ENCODE measurements at places on chromosomes 4 and X.

DNA sequence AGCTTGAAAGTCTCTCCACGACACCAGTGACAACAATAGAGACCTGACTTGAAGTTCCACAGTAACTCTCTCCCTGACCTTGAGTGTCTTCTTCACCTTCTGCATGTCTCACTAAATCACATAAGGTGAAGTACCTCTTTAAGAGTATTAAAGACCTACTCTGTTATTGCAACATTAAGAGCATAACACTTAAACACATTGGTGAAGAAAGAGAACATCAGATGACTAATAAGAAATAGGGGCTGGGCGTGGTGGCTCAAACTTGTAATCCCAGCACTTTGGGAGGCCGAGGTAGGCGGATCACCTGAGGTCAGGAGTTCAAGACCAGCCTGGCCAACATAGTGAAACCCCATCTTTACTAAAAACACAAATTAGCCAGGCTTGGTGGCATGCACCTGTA, 33.9 kb upstream of the MAPK10 start:
- no peak for DNase-seq

GRCh38 chrX:97527725-97528124, 644.0 kb downstream of the RPA4 start:
- DNase-seq, result no peak

- DNase-seq, result no peak
These were observed 2.5 kb downstream of the RBMXL3 start for GRCh38 chrX:115191490-115192243.

GRCh38 chrX:9745417-9746115, 20.1 kb downstream of the GPR143 start:
- DNase-seq, result no peak

GRCh38 chrX:72026341-72027023, 105.2 kb downstream of the RTL5 start:
- no peak for DNase-seq

DNA sequence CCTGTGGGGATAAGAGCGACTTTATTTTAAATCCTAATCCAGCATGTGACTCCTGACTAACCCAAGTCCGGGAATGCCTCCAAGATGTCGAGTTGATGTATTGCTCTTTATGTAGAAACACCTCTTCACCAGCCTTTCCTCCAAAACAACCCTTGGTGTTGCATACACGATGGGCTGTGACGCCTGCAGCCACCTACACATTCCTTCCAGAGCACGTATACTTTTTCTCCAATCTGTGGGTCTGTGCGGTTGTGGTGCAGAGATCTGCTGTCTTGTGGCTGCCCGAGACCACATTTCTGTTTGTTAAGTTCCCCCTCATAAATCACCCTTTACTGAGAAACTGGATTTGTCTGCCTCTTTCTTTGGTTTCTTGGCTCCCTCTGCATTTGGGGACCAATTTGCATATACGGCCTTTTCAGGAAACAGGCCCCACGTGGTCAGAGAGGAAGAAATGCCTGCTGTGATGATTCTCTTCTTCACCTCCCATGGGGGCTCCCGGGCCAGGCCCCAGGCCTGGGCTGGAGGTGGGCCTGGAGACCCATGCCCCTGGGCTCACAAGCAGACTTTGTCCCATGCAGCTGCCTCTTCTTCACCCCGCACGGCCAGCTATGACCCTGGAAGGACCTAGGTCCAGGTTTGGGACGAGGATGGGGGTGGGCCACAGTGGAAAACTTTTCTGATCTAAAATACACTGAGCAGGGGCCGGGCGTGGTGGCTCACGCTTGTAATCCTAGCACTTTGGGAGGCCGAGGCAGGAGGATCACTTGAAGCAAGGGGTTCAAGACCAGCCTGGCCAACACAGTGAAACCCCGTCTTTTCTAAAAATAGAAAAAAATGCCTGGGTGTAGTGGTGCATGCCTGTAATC, 21.4 kb upstream of the AFAP1 start:
- DNase-seq, result peak; percentile 76

GRCh38 chr4:56870946-56871345, 36.8 kb upstream of the REST start:
- DNase-seq, result no peak

GRCh38 chr4:21677173-21677572, 271.4 kb downstream of the KCNIP4 start:
- DNase-seq, result no peak

DNA sequence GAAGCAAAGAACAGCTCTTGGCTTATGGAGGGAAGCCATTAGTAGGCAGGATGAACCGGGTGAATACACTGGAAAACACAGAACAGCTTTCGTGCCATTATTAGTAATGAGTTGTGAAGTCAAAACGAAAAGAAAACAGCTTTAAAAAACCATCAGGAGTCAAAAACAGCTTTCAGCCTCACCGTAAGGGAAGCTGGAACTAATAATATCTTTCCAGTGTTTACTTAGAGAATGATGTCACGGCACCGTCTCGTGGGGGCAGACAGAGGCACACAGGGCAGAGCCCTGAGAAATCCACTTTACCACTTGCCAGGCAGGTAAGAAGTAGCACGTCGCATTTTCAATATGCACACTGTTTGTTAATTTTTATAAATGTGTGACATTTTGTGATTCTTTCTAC, 37.9 kb upstream of the HMX1 start:
- no peak for DNase-seq

GRCh38 chr4:43394976-43395375, 502.5 kb downstream of the GRXCR1 start:
- no peak for DNase-seq

DNA sequence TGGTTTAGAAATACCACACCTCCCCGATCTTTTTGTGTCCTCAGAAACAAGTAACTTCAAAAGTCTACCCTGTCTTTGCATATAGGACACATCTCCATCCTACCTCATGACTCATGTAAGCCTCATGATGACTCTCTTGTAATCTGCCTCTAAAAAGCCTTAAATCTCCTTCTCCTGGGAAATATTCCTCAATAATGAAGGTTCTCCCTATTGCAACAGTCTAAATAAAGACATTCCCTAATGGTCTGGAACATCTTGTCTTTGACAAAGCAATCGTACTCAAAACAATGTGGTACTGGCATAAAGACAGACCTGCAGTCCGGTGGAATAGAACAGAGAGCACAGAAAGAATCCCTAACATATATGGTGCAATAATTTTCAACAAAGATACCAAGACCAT, 257.7 kb downstream of the OPHN1 start:
- no peak for DNase-seq

- DNase-seq, result no peak
These were observed 64.0 kb upstream of the PGM2 start for GRCh38 chr4:37762294-37762990.

GRCh38 chrX:55326985-55327384, 62.3 kb upstream of the PAGE3 start:
- no peak for DNase-seq

- no peak for DNase-seq
These were observed 120.2 kb upstream of the PDE5A start for GRCh38 chr4:119748853-119749252.

DNA sequence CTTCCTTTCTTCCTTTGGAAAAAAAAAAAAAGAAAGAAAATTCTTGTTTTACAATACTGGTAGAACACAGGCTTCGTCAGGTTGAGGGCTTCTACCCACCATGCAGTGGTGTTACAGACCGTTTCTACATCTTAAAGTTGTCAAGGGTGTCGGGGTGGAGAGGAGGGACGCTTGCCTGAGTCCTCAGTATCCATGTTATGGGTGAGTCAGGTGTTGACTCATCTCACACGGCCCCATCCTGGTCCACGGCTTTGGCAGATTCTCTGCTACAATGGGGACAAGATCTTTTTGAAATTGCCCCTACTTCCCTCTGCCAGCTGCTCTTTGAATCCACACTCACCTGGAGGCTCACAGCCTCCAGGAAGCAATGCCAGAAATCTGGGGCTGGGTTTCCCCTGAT, 310.3 kb upstream of the ZFP42 start:
- no peak for DNase-seq

- no peak for DNase-seq
These were observed 49.6 kb downstream of the UGT2A2 start for GRCh38 chr4:69589884-69590283.

DNA sequence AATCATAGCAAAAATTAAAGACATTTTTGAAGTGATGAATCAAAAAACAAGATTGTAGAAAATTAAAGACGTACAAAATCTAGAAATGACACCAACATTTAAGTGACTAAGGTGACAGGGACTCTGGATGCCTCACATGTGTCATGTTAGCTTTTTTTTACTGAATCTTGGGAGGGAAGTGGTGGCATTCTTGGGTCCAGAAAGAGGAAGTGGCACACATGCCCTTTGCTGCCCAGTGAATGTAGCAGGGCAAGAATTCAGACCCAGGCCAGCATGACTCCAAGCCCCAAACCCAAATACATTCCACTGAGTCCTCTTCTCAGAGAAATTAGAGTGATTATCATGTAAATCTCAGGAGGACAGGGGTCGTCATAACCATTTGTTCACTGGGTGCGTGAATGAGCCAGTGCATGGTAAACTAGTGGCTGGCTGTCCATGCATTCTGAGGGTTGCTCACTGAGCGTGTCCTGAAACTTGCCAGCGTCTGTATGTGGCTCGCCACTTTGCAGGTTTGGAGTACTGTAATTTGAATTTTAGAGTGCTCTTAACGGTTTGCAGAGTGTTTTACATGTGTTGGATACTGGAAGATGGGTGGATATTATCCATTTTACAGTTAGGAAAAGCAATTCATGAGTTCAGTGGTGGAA, 55.4 kb upstream of the TBC1D14 start:
- no peak for DNase-seq

GRCh38 chr4:86846921-86847320, 2.3 kb downstream of the SLC10A6 start:
- DNase-seq, result no peak

DNA sequence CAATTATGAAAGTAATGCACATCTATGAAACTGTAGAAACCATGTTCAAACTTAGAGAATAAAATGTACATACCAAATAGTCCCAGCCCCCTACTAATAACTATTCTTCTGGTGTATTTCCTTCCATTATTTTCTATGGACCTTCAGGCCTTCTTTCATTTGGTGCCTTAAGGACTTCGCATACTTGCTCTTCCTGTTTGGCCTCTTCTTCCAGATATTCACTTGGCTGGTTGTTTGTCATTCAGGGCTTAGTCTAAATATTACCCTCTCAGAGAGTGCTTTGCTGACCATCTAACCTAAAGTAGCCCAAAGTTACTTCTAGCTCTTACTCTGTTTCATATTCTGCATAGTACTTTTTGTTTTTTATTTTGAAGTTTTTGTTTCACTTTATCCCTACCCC, 70.3 kb upstream of the ARMCX2 start:
- no peak for DNase-seq

DNA sequence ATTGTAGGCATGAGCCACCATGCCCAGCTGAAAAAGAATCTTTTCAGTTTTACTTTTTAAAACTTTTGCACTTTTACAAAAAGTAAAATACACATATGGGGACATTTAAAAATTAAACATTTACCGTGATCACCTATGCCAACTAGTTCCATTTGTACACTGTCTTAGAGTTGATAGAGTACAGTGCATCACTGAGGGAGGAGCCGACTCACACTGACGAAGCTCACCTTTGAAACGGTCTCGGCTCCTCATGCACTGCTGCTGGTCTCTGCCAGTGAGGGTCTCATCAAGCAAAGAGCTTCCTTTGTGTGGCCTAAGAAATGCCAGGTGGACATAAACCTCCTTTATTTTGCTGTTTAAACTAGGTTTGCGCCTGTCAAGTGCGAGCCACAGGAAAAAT, 50.0 kb downstream of the GRK4 start:
- DNase-seq, result no peak

DNA sequence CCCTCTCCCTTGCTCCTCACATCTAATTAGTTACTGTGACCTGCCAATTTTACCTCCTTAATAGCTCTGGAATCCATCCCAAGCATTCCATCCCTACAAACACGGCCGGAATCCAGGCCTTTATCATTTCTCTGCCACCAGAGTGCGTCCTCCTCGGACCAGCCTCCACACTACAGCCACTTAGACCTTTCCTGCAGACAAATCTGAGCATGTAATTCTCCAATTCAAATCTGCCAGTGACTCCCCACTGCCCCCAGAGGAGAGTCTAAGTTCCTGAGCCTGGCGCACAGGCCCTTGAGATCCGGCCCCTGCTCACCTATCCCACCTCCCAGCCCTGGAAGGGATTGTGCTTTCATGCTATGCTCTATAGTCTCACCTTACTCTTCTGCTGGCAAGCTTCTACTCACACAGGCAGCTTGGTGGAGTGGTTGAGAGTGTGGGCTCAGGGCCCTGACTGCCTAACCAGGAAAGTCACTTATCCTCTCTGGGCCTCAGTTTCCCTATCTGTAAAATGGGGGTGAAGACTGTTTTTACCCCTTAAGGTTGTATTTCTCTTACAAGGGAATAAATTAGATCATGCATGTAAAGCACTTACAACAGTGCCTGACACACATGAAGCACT, 31.2 kb downstream of the PJA1 start:
- DNase-seq, result no peak

- no peak for DNase-seq
These were observed 42.6 kb upstream of the NKX1-1 start for GRCh38 chr4:1448589-1449420.

GRCh38 chr4:122156819-122157218, 4.7 kb downstream of the BLTP1 start:
- DNase-seq, result no peak

DNA sequence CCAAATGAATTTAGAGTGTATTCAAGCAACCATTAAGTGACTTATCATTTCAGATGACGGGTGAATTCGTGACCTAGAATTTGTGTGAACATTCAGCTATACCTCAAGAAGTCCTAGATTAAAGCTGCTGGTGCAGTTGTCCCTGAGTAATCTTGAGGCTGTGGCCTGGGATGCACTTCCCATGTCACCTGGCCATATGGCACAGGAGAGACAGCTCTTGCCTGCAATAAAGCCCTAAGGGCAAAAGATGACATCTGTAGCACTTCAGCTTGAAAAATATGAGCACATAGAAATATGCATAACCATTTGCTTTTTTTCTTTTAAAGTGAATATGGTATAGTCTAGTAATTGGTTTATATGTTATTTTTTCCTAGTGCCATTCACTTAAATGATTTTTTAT, 125.8 kb downstream of the FHDC1 start:
- no peak for DNase-seq

GRCh38 chr4:109648266-109648996, 54.8 kb downstream of the CASP6 start:
- DNase-seq, result no peak

- no peak for DNase-seq
These were observed 425.9 kb downstream of the TMA16 start for GRCh38 chr4:163920426-163920825.

- no peak for DNase-seq
These were observed 26.8 kb upstream of the SPARCL1 start for GRCh38 chr4:87555773-87556619.

DNA sequence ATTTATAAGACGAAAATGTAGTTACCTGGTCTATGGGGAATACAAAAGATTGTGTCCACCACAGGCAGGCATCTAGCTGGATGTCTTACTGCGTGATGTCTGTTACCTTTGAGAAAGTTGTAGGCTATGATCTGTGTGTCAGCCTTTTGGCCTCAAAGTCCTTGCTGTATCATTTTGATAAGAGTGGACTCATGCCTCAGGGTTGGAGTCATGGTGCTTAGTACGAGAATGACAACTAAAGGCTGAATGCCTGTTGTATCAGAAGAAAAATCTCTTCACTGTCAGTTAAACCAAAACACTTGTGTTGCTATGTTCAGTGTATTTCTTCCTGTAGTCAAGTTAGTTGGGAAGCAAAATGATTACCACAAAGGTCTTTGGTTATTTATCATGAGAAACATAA, 226.2 kb downstream of the ARHGAP10 start:
- no peak for DNase-seq

- DNase-seq, result no peak
These were observed 2.4 kb upstream of the BCOR start for GRCh38 chrX:40100141-40100536.

Data from C1 segment of cervical spinal cord (tissue), 14 donors.